ENCODE measurements at places on chromosomes 4 and X. TPM values are rescaled to one million over a fixed set of nuclear protein-coding genes. Genes with fewer than 3 reads are reported as not detected.

Gene GPR82
- 0.44 TPM for polyA plus RNA-seq

Gene SHOX
- not detected for polyA plus RNA-seq

Gene RPS6KA6
- 1.4 TPM for polyA plus RNA-seq

DNA sequence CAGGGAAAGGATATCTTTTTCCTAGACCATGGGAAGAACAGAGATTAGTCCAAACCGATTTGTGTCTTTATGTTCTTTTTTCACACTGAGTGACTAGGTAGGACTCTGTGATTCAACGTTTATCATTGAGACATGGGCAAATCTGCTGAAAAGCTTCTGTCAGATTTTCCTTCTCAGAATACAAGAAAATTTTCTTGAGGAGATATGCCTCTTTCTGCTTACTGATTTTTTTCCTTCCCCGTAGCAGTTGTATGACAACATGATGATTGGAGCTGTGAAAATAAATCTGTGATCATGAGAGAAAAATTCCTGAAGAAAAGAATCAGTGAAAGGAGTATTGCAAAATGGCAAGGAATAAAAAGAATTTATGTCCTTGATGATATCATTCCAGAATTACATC, 130.6 kb upstream of the FAT4 start:
- no peak for DNase-seq

DNA sequence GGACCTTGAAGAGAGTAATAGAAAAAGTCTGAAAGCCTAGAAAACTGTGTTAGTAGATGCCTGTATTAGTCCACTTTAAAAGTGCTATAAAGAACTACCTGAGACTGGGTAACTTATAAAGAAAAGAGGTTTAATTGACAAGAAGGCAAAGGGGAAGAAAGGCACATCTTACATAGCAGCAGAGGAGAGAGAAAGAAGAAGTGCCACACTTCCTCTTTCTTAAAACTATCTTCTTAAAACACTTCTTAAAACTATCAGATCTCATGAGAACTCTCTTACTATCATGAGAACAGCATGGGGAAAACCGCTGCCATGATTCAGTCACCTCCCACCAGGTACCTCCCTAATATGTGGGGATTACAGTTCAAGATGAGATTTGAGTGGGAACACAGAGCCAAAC, 18.8 kb upstream of the COL25A1 start:
- no peak for DNase-seq

DNA sequence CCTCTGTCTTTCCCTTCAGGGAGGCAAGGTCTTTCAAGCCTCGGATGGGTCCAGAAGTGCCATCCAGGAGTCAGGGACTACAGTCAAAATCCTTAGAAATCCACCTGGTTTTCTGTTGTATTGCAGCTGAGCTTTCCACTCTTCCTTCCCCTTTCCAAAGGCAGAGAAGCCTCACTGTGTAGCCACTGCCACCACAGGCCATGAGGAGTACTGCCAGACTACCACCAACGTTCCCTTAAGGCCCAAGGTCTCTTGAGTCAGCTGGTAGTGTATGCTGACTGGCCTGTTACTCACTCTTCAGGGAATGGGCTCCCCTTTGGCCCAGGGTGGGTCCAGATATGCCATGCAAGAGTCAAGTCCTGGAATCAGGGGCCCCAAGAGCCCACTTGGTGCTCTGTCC, 1454.1 kb downstream of the PCDH19 start:
- DNase-seq: no peak

DNA sequence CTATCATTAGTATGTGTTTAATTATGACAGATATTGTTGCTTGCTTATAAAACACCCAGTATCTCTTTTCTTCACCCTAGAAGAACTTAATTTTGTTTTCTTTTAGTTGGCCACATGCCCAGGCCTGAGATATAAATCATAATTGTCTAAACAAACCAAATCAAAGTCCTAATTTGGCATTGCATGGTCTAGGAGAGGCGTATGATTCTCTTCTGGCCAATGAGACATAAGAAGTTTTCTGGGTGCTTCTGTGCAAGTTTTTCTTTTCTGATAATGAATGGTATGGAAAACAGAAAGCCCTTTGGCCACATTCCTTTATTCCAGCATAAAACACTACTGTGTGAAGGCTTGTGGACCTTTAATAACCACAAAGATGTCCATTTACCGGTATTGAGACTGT, 192.9 kb upstream of the CTSO start:
- DNase-seq: no peak

- DNase-seq: no peak
These were observed 48.1 kb upstream of the PLK4 start for GRCh38 chr4:127832585-127832984.

DNA sequence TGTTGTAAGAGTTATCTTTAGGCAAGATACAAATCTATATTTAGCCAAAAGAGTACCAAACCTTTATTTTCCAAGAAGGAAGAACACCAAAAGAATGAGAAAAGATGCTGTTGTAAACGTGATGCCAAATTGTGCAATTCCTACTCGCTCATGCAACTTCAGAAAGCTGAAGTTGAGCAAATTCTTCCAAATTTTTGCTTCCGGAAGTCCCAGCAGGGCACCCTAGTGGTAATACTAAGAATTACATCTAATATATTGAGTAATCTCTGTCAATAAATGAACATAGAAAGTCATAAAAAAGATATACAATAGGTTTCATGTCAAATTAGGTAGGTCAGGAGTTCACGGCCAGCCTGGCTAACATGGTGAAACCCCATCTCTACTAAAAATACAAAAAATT, 36.0 kb upstream of the SMARCAD1 start:
- DNase-seq: no peak
